Neural crest cell (in vitro differentiated cells): ENCODE measurements at places on chromosomes 2 and 18.

- DNase-seq: no peak
Observed at GRCh38 chr18:58235001-58235436, 191.0 kb downstream of the NEDD4L start.

- no peak for DNase-seq
Observed at GRCh38 chr2:102660574-102660973, 41.2 kb downstream of the SLC9A2 start.

DNA sequence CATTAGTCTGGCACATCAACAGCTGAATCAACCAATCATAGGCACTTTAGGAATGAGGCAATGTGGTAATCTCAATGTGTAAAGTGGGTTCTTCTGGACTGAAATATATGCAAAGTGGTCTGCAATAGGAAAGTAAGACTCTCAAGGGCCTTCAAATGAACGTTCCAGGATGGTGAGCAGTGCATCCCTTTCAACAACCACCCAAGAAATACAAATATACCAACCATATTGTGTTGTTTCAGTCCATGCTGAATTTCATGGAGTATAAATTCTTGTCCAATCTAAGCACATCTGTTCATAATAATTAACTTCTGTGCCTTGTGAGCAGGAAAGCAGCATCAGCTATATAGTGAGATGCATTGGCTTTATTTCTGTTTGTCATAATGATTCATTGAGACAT, 556.2 kb downstream of the THSD7B start:
- no peak for DNase-seq

- DNase-seq: no peak
Observed at GRCh38 chr2:146438246-146438645, 1406.6 kb upstream of the ACVR2A start.

- DNase-seq: no peak
Observed at GRCh38 chr2:76829374-76830234, 692.6 kb downstream of the LRRTM4 start.

- no peak for DNase-seq
Observed at GRCh38 chr2:120620025-120620793, 115.5 kb upstream of the GLI2 start.

- DNase-seq: no peak
Observed at GRCh38 chr18:24417480-24417879, 9.0 kb upstream of the IMPACT start.

DNA sequence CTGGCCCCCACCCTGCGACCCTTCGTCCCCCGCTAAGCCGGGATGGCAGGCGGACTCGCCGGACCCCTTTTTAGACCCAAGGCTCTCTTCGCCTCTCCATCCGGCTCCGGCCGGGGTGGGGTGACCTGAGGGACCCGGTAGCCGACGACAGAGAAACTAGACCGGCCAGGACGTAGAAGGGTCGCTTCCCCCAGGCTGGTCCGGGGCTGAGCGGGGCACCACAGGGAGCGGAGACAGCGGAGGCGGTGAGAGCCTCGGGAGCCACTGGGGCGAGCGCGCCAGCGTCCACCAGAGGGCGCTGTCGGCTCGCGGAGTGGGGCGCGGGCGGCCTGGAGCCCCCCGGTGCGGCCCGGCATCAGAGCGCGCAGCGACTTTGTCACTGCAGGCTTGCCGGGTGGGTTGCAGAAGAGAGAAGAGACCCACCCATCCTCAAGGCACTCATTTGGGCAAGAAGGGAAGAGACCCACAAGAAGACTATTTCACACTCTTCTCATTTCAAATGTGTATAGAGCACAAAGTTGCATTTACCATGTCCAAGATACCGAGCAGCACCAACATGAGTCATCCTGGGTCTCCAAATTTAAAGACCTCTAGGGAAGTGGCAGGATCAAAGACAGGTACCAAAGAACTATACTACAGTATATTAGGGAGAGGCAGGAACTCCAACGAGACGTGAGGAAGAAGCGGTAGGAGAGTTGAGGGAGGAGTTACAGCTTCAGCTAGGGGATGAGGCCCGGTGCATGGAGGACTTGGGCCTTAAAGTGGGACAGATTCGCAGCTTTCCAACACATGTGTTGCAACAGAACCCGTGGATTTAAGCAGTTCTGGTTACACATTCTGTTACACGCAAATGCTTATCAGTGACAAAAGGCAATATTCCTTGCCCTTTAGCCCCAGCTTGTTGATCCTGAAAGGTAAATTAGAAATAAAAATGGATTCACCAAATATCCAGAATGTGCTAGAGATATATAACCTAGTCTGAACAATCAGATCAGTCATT, 7.6 kb upstream of the PRKCE start:
- DNase-seq: peak; percentile 84
